ENCODE measurements at places on chromosomes 1 and 21.

DNA sequence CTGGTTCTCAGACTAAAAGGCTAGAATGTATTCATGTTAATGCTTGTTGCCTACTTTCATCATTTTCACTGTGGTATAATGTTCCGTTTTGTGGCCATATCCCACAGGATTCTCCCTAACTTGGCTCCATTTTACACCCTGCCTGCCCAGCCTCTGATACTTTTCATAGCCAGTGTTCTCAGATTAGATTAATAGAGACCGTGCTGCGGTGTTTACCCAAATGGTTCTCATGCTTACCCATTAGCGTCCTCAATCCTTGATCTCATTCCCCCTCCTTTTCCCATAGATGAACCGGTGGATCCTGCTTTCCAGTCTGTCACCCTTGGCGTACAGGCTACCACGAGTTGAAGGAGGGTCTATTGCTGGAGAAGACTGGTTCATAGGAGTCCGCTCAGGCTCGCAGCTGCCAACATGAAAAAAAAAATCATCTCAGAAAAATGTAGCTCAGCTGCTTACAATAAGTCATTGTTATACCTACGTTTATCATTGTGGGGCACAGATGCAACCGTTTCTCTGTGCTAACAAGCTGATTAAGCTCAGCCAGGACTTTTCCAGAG, 78.7 kb downstream of the SETD4 start:
- no peak for DNase-seq

DNA sequence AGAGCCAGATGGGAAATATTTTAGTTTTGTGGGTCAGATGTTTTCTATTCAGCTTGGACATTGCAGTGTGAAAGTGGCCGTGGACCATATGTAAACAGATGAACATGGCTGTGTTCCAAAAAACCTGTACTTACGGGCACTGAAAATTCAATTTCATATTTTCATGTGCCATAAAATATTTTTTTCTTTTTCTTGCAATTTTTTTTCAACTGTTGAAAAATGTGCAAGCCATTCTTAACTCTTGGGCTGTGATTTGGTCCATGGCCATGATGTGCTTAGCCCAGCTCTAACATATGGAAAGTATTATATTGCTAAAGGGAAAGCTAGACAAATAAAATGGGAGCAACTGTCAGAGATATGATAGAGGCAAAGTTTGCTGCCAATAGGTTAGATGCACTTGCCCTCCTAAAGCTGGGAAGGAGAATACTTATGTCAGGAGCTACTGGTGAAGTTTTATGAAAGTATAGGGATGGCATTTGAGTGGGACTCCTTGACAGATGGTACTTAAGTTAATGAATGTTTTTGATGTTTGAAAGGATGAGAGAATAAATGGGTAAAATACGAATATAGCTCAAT, 240.3 kb downstream of the RYR2 start:
- no peak for DNase-seq

GRCh38 chr1:59007429-59007819, 223.6 kb upstream of the JUN start:
- no peak for DNase-seq

GRCh38 chr1:43847290-43847689, 86.3 kb upstream of the ARTN start:
- DNase-seq: no peak

GRCh38 chr1:3168678-3169077, 99.7 kb downstream of the PRDM16 start:
- DNase-seq: no peak
